Activated CD8-positive, alpha-beta T cell treated with anti-CD3 and anti-CD28 coated beads, Interleukin-2, amount 10 ng/mL, durations not matched to agents 7 days and 5 days (primary cell): ENCODE measurements at places on chromosomes 7 and 10. TPM values are rescaled to one million over a fixed set of nuclear protein-coding genes. Genes with fewer than 3 reads are reported as not detected.
A peak's percentile ranks its signal among the peaks of the same experiment; 100 is the strongest.

GRCh38 chr7:70494225-70495032 is 637.5 kb upstream of the GALNT17 start:
- no peak overlapping the region for H3K27ac ChIP-seq
- H3K36me3 ChIP-seq: no peaks in the 10 kb centered on the region
- no peaks in the 10 kb centered on the region for H3K4me1 ChIP-seq
- no peak for DNase-seq
- no peaks in the 10 kb centered on the region for H3K27me3 ChIP-seq

- no peak overlapping the region for H3K27ac ChIP-seq
- H3K36me3 ChIP-seq: no peaks in the 10 kb centered on the region
- H3K4me3 ChIP-seq: no peak overlapping the region
- DNase-seq: no peak
These were observed 139.9 kb downstream of the EGFR start for GRCh38 chr7:55158541-55159382.

Gene C7orf57
- not detected for total RNA-seq

DNA sequence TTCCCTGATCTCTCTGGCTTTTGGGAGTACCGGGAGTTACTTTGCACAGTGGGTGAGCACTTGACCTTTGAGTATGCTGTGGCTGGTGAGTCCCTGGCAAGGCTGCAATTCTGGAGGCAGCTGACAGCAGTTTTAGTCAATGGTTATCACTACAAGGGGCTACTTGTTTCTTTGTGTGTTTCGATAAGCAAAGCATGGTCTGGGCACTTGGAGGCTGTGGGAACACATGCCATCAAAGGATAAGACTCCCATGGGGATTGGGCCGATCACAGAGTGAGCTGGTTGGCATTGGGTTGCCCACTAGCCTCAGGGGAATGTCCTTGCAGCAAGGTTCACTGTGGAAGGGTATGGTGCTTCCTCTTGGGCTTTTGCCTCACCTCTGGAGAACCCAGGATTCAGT is 208.2 kb downstream of the SNX13 start:
- no peak for DNase-seq
- H3K36me3 ChIP-seq: no peaks in the 10 kb centered on the region
- no peaks in the 10 kb centered on the region for H3K4me1 ChIP-seq

GRCh38 chr7:155685070-155685790 is 40.8 kb downstream of the RBM33 start:
- peak overlapping the region; percentile 20 for H3K4me3 ChIP-seq

- DNase-seq: no peak
- H3K4me3 ChIP-seq: no peak overlapping the region
- H3K4me1 ChIP-seq: peaks cover 23% of the 10 kb centered on the region
- H3K27me3 ChIP-seq: peaks cover 10% of the 10 kb centered on the region
- H3K36me3 ChIP-seq: peaks cover 3% of the 10 kb centered on the region
These were observed 378.6 kb upstream of the PRKCQ start for GRCh38 chr10:6958711-6959110.

Gene GPR37
- total RNA-seq: not detected

DNA sequence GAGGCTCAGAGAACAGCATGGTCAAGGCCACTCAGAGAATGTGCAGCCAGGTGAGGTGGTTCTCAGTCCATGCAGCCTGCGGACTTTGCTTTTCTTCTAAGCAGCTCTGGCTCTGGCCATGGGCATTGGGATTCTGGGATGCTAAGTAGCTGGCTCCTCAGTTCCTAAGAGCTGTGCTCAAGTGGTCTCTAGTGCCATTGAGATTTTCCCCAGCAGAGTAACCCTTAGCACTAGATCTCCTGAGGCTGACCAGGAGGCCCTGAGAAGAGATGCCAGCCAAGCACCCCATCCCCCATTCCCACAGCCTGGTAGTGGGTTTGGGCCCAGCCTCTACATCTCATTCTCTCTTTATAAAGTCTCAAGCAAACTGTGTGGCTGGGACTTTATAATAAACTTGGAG is 77.1 kb downstream of the KCNMA1 start:
- DNase-seq: no peak
- H3K36me3 ChIP-seq: no peaks in the 10 kb centered on the region
- peaks cover 3% of the 10 kb centered on the region for H3K4me1 ChIP-seq
- no peak overlapping the region for H3K4me3 ChIP-seq
- peaks cover 29% of the 10 kb centered on the region for H3K27me3 ChIP-seq

Gene ITIH2
- not detected for total RNA-seq

Gene ZNF12
- total RNA-seq: 23.1 TPM

- H3K4me1 ChIP-seq: no peaks in the 10 kb centered on the region
- no peak overlapping the region for H3K4me3 ChIP-seq
These were observed 195.8 kb upstream of the NEBL start for GRCh38 chr10:21092683-21093524.

- H3K36me3 ChIP-seq: peaks cover 3% of the 10 kb centered on the region
- no peak overlapping the region for H3K4me3 ChIP-seq
- H3K27ac ChIP-seq: no peak overlapping the region
- no peaks in the 10 kb centered on the region for H3K27me3 ChIP-seq
- no peak for DNase-seq
These were observed 192.7 kb upstream of the LRGUK start for GRCh38 chr7:133934262-133934976.

- no peak overlapping the region for H3K4me3 ChIP-seq
- H3K4me1 ChIP-seq: no peaks in the 10 kb centered on the region
- DNase-seq: peak; percentile 54
- H3K27me3 ChIP-seq: peaks cover 3% of the 10 kb centered on the region
- H3K36me3 ChIP-seq: no peaks in the 10 kb centered on the region
- H3K27ac ChIP-seq: no peak overlapping the region
These were observed 159.6 kb downstream of the PARD3 start for GRCh38 chr10:34655286-34656170.

Gene IFRD1
- total RNA-seq: 40.1 TPM

Gene ANKRD30A
- total RNA-seq: not detected

DNA sequence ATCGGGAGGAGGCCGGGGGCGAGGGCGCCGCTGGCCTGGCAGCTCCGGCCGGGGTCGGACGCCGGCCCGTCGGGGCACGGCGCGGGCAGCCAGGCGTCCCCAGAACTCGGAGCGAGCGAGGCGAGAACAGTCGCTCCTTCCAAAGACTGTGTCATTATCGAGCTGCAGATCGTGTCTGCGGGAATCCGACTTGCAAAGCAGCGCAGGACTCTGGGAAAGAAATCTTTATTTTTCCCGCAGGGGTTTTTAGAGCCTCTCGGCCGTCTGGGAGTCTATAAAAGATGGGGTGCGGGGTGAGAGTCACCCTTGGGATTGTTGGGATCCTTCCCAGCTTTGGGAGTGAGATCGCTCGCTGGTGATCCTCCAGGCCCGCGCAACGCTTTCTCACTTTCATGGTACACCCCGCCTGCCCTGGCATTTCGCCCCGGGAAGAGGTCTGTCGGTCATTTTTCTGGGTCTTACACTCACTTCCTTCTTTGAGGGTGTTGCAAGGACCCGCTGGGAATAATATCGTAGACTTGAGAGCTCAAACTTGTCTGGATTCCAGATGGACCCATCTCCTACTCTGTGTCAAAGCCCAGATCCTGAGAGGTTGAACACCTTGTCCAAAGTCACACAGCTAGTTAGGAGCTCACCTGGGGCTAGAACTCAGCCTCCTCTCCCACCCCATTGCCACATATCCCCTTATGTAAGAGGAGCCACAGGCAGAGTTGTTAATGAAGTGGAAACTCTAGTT is 1.0 kb downstream of the UBTD1 start:
- H3K27ac ChIP-seq: no peak overlapping the region
- H3K4me1 ChIP-seq: peaks cover 31% of the 10 kb centered on the region
- peak overlapping the region; percentile 32 for H3K4me3 ChIP-seq
- peaks cover 7% of the 10 kb centered on the region for H3K36me3 ChIP-seq

DNA sequence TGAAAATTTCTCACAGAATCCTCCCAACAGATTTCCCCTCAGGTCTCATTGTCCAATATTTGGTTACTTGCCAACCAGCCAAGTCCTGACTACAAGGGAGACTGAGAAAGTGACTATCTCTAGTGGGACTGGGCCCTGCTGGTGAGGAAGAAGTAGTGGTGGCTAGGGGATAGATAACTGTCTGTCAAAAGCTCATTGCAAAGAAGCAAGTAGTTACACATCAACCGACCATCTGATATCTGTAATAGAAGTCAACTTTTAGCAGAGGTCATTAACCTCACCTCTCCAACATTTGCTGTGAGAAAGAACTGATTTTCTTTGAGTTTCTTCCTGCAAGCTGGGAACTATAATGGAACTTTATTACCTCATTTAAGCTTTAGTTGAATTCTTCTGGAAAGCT is 15.2 kb downstream of the STAMBPL1 start:
- no peak overlapping the region for H3K27ac ChIP-seq
- H3K36me3 ChIP-seq: peaks cover 62% of the 10 kb centered on the region
- H3K4me3 ChIP-seq: no peak overlapping the region
- no peaks in the 10 kb centered on the region for H3K27me3 ChIP-seq
- DNase-seq: no peak
- H3K4me1 ChIP-seq: peaks cover 71% of the 10 kb centered on the region

Gene ZRANB1
- total RNA-seq: 11.2 TPM

GRCh38 chr10:129075927-129076326 is 391.1 kb upstream of the MGMT start:
- no peak overlapping the region for H3K27ac ChIP-seq
- no peaks in the 10 kb centered on the region for H3K36me3 ChIP-seq
- H3K27me3 ChIP-seq: peaks cover 8% of the 10 kb centered on the region
- peak; percentile 12 for DNase-seq

Gene JAKMIP3
- total RNA-seq: 0.08 TPM

- H3K4me3 ChIP-seq: no peak overlapping the region
- no peak overlapping the region for H3K27ac ChIP-seq
- H3K4me1 ChIP-seq: peaks cover 4% of the 10 kb centered on the region
- no peak for DNase-seq
- H3K27me3 ChIP-seq: no peaks in the 10 kb centered on the region
These were observed 498.0 kb upstream of the ZMIZ1 start for GRCh38 chr10:78570633-78571235.

Gene CRTAC1
- not detected for total RNA-seq

GRCh38 chr10:123348691-123349572 is 194.7 kb downstream of the BUB3 start:
- H3K4me3 ChIP-seq: no peak overlapping the region
- no peaks in the 10 kb centered on the region for H3K27me3 ChIP-seq
- H3K36me3 ChIP-seq: no peaks in the 10 kb centered on the region
- no peaks in the 10 kb centered on the region for H3K4me1 ChIP-seq
- DNase-seq: no peak
